ENCODE measurements at places on chromosomes 1 and 21. TPM values are rescaled to one million over a fixed set of nuclear protein-coding genes. Genes with fewer than 3 reads are reported as not detected.

DNA sequence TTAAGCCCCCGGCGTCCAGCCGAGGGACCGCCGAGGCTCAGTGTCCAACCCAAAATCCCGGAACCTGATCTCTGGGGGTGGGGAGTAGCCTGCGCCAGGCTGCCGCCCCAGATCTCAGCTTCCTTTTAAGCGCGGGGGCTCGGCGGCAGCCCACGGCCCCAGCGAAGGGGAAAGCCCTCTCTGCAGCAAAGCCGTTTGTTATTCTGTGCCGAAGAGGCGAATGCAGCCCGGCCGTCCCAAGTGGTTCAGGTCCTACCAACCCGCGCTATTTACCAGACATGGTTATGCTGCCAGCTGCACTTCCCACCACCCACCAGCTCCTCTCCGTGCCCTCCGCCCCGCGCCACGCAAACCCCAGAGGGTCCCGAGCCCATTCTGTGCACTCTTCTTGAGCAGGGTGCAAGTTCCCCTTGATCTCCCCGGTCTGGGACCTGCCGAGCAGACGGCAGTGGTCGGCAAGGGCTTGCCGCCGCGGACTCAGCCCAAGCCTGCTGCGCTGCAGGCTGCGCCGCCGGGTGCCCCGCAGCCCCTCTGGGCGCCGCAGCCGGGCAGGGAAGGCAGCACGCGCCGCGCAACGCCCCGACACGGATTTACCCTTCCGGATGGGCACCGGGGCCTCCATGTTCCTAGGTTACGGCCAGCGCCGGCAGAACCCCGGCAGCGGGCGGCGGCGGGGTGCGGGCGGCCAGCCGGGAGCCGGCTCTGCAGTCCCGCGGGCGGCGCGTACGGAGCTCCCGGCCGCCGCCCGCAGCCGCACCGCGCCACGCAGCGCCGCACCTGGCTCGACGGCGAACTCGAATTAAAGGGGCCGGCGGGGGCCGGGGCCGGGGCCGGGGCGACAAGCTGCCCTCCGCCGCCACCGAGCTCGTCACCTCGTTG lies 738 bp upstream of the KCNA2 start:
- no peak for DNase-seq

- DNase-seq: peak; percentile 75
Observed at GRCh38 chr1:161209790-161210409, 5.2 kb upstream of the FCER1G start.

GRCh38 chr1:31523769-31524168 lies 52.5 kb upstream of the TINAGL1 start:
- no peak for DNase-seq

- DNase-seq: no peak
Observed at GRCh38 chr21:34803782-34804370, 135.1 kb downstream of the CLIC6 start.

GRCh38 chr1:174743654-174744561 lies 255.8 kb upstream of the CACYBP start:
- no peak for DNase-seq

The BCAR3 gene
- total RNA-seq: 19.9 TPM
